HS-27A (cell line): ENCODE measurements at places on chromosomes 12 and 14.

- DNase-seq = no peak
Observed at GRCh38 chr14:32703183-32703621, 235.5 kb upstream of the NPAS3 start.

DNA sequence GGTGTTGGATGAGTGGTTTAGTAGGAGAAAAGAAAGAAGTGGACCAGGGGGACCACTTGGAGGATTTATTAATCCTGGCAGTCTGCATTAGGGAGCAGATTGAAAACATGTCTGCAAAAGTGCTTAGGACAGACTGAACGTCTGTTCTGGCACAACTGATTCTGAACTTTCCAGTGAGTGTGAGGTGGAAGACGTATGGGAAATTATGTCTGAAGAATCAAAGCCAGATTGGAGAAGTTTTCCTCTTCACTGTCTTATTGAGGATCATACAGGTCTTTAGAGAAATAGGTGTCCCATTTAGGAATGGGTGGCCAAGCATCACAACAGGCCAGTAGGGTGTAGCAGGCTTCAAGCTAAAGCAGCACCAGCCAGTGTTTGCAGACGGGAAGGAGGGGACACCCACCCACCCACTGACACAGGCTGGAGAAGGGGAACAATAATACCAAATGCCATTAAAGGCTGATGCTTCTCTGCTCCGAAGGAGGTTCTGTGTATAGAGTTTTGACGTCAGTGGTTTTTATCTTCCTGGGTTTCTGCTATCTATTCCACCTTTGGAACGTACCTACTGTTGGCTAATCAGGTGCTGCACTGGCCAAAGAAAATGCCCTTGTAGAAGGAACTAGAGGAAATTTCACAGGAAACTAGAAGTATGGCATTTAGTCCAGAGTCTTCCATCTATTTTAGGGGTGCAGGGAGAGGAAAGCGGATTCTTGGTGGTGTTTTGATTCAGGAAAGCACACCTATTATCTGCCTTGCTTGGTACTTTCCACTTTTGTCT, 1.8 kb downstream of the SRRM4 start:
- no peak for DNase-seq

GRCh38 chr12:52543985-52544883, 8.7 kb downstream of the KRT71 start:
- DNase-seq = no peak

- no peak for DNase-seq
Observed at GRCh38 chr14:98994561-98994960, 277.4 kb downstream of the BCL11B start.

GRCh38 chr12:111181143-111181726, 187.7 kb downstream of the PHETA1 start:
- no peak for DNase-seq
